H1 (cell line): ENCODE measurements at places on chromosomes 3 and 15. TPM values are rescaled to one million over a fixed set of nuclear protein-coding genes. Genes with fewer than 3 reads are reported as not detected.

Gene PYDC2
- polyA plus RNA-seq, result not detected in 2 replicates

DNA sequence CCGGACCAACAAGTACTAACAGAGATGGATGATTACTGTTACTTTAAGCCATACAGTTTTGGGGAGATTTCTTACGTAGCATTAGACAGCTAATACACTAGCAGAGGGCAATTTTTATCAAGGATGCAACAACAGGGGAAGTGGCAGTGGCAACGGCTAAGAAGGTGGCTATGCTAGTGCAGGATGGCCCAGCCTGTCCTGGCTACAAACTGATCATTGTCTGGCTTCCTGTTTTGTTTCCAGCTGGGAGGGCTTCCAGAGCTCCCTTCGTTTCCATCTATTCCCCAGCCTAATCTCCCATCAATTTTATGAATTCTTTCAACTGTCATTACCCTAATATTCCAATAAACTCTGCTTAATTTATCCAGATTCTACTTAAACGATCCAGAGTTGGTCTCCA is 16.0 kb upstream of the PLA2G4F start:
- no peak for DNase-seq

- DNase-seq, result no peak
Observed at GRCh38 chr15:65154720-65155119, 21.1 kb upstream of the PDCD7 start.

Gene COL6A5
- 0.05 TPM in 1 of 2 replicates, not detected in the other for polyA plus RNA-seq

DNA sequence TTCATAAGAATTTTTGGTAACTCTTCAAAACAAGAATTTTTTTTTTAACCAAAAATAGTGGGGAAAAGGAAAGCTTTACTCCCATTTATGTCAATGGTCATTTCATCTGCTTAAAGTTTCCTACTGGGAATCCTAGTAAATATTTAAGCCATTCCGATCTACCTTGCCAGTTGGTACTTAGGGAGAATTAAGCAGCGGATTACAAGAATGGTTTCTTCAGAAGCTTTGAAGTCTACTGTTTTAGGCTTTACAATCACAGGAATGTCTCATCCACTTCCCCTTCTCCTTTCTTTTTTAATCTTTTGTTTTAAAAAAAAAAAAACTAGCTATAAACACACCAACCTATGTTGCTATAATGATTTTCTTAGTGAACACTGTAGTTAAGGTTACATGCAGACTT is 341.4 kb upstream of the ATP11B start:
- DNase-seq, result no peak

DNA sequence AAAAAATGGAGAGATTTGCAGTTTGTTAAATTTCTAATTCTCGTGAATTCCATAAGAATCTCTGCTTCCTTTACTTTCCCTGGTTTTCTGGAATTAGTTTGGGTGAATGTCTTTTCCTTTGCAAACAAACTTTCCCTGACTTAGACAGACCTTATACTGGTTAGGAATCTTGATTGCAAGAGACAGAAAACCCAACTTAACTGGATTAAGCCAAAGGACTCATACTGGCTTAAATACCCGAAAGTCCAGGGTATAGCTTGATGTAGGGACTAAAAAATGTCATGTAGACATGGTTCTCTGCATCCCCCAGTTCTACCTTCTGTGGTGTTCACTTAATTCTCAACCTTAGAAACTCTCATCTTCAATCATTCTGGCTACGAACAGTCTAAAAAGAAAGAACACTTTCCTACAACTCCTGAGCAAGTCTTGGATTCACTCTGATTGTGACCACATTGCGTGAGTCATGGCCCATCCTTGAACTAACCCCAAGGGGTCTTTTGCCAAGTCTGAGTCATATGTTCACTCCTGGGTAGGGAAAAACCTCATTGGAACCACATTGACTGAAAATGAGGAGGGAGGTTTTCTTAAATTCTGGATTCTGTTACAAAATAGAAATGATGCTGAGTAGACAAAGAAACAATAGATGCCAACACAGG is 136.0 kb upstream of the DAZL start:
- no peak for DNase-seq

GRCh38 chr15:71784719-71785118 is 25.6 kb upstream of the NR2E3 start:
- peak; percentile 85 for DNase-seq

DNA sequence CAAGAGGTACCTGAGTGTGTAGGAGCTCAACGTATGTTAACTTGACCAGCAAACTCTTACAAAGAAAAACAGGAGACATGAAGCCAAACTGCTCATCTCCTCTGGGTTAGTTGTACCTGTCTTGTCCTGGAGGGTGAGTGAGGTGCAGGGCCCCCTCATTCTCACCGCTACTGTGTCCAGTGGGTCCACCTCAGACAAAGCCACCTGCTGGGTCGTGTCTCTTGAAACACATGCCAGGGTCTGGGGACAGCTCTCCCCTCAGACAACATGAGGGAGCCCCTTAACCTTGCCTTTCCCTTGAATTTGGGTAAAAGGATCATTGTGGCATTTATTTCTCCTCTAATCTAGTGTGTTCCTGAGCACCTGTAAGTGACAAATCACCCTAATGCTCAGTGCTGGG is 185.6 kb downstream of the TLE3 start:
- DNase-seq, result no peak

DNA sequence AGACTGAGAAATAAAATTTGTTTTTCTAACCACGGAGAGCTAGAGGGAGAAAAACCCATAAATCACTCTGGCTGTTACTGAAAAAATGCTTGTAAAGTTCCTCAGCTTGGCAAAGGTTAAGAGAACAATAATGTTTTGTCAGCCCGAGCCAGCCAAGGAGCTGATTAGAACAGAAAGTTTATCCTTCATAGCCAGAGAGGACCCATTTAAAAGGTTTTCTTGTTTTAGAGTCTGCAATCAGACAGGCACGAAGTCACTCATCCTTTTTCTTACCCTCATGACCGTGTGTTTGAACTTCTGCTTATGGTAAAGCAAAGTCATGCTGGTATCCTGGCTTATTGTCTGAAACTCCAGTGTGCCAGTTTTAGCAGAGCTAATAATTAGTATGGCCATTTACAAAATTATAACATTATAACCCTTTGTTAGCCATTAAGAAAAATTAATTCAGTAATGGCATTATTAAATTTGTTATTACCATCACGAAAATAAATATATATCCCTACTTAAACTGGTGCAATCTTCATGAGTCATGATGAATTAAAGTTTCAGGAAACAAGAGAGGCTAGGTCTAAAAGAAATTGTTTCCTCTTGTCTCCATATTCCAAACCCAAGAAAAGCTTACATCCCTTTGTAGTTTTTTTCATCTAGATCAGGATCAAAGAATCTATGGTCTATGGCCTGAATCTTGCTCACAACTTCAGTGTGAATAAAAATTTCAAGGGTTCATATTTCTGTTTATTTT is 13.5 kb upstream of the STXBP5L start:
- DNase-seq, result no peak

GRCh38 chr15:89408372-89409183 is 74.0 kb upstream of the POLG start:
- DNase-seq, result no peak

DNA sequence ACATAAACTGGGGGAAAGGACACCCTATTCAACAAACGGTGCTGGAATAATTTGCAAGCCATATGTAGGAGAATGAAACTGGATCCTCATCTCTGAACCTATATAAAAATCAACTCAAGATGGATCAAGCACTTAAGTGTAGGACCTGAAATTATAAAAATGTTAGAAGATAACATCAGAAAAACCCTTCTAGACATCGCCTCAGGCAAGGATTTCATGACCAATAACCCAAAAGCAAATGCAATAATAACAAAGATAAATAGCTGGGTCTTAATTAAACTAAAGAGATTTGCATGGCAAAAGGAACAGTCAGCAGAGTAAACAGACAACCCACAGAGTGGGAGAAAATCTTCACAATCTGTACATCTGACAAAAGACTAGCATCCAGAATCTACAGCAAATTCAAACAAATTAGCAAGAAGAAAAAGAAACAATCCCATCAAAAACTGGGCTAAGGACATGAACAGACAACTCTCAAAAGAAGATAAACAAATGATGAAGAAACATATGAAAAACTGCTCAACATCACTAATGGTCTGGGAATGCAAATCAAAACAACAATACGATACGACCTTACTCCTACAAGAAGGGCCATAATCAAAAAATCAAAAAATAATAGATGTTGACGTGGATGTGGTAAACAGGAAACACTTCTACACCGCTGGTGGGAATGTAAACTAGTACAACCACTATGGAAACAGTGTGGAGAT is 408.7 kb downstream of the CNTN6 start:
- DNase-seq, result no peak

GRCh38 chr3:48634661-48635221 is 520 bp downstream of the SLC26A6 start:
- DNase-seq, result peak; percentile 46

DNA sequence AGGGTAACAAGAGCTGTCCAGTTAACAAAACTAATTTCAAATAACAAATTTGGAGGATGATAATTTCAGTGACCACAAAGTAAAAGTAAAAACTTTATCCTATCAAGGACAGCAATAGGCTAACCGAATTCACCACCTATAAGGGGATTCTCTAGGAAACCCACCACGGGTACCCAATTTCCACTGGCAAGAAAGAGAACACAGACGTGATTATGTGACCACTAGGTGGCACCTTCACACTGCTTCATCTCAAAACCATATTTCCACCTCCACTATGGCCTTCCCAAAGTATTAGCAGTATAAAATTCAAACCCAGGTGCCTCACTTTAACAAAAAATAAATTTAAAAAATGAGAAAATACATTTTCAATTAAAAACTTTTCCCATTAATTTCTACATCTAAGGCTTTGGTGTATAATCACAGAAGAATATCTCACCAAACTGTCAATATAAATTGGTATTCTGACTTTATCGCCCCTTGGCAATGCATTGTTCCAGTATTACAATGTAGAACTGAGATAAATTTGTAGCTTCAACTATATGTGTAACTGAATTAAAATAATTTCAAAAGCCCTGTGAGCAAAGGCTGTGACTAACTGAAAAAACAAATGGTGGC is 96.5 kb downstream of the FSIP1 start:
- no peak for DNase-seq

Gene CYP8B1
- not detected in 2 replicates for polyA plus RNA-seq

GRCh38 chr3:53218131-53218530 is 37.7 kb downstream of the TKT start:
- DNase-seq, result no peak

GRCh38 chr15:80507638-80508316 is 103.6 kb downstream of the ARNT2 start:
- DNase-seq, result peak; percentile 30

- no peak for DNase-seq
Observed at GRCh38 chr3:158713094-158713499, 19.2 kb downstream of the RARRES1 start.

DNA sequence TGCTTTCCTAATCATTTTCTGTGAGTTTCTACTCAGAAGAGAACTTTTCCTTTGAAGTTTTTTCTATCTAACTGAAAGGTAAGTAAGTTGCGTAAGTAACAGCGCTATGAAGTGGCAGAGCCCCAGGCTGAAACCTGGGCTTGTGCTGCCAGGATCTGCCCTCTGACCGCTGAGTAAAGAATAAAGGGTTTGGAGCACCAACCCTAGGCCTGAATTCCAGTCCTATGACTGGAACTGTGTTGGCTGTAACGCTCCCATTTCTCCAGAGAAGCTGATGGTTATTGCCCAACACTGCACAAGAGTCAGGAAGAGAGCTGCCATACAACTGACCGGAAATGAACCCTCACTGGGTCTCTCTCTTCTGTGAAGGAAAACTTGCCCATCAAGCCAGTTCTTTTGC is 87.0 kb downstream of the FOXB1 start:
- DNase-seq, result no peak

GRCh38 chr3:120524171-120524923 is 71.8 kb upstream of the NDUFB4 start:
- DNase-seq, result no peak

- no peak for DNase-seq
Observed at GRCh38 chr3:72175296-72175858, 390.4 kb upstream of the PROK2 start.

- no peak for DNase-seq
Observed at GRCh38 chr3:16860234-16860633, 24.5 kb upstream of the PLCL2 start.

Gene CCDC39
- 0.12 and 0.24 TPM in 2 replicates for polyA plus RNA-seq

GRCh38 chr3:123290962-123291361 is 89.2 kb downstream of the SEC22A start:
- no peak for DNase-seq

Gene SEMA3G
- polyA plus RNA-seq, result 0.95 and 2.4 TPM in 2 replicates

Gene IQCB1
- polyA plus RNA-seq, result 10.7 and 21.7 TPM in 2 replicates

Gene A4GNT
- polyA plus RNA-seq, result not detected in 2 replicates

Gene MRPL46
- 17.2 and 18.3 TPM in 2 replicates for polyA plus RNA-seq
